H4 (cell line): ENCODE measurements at places on chromosomes 13 and 19. TPM values are rescaled to one million over a fixed set of nuclear protein-coding genes. Genes with fewer than 3 reads are reported as not detected.

The SYT5 gene
- total RNA-seq, result 0.62 TPM in 1 of 2 replicates, not detected in the other

The CEACAM7 gene
- total RNA-seq, result not detected in 2 replicates

The GJB2 gene
- 0.41 TPM in 1 of 2 replicates, not detected in the other for total RNA-seq

The ALG11 gene
- 17.6 and 22.3 TPM in 2 replicates for total RNA-seq

The MBD3L3 gene
- total RNA-seq, result not detected in 2 replicates
